ENCODE measurements at places on chromosomes 4 and X.
A peak's percentile ranks its signal among the peaks of the same experiment; 100 is the strongest.

DNA sequence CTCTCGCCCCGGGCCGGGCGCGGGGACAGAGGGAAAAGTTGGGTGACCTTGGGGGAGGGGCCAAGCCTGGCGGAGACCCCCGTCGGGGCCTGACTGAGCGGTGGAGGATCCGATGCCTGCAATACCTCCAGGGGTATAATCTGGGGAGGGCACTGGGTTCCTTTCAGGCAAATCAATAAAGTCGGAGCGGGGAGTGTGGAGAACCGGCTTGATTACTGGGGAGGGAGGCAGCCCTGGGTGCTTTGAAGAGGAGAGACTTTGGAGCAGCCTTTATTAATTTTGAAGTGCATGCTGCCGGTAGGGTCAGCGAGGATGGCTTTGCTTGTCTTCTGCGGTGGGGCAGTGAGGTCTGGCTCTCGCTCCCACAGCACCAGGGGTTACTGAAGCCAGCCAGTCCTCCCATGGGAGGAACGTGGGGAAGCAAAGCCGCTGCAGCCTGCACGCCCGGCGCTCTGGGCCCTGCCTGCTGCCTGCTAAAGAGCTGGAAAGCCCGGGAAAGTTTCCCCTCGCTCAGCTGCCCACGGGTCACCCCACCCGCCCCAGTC, 403 bp upstream of the LGI2 start:
- DNase-seq: no peak

DNA sequence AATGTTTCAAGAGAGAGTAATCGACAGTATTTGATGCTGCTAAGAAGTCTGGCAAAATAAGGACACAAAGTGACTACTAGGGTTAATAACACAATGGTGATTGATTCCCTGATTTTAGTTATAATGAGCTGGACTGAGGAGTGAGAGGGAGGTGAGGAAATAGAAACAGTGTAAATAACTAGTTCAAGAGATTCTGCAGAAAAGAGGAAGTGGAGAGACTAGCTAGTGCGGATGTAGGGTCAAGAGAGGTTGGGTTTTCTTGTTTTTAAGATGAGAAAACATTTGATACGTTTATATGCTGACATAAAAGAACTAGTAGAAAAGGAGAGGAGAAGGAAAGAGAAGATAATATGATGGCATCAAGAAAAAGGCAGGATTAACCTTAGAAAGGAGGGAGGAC, 12.2 kb upstream of the TRPC5 start:
- no peak for DNase-seq

DNA sequence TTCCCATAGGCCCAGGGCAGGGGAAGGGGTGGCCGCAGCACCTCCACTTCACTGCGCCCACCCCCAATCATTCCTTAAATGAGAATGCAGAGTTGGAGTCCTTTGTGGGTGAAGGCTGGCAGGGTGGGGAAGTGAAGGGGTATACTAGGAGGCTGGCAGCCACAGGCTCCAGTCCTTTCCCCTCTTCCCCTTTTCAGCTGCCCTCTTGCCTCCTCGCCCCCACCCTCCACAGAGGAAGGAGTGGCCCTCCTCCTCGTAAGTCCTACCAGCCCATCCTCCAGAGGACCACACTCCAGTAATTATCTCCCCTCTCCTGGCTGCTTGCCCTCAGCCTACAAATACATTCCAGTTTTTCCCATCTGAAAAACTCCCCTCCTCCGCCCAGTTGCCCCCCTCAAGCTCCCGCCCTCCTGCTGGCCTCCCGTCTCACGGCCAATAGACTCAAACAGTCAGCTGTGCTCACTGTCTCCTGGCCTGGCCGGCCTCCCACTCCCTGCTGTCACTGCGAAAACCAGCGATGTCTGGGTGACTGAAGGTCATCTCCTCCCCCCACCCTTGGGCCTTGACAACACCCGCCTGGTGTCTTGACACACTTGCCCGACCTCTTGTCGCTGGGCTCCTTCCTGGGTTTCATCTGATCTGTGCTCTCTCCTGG, 38.8 kb downstream of the EFNB1 start:
- DNase-seq: no peak

DNA sequence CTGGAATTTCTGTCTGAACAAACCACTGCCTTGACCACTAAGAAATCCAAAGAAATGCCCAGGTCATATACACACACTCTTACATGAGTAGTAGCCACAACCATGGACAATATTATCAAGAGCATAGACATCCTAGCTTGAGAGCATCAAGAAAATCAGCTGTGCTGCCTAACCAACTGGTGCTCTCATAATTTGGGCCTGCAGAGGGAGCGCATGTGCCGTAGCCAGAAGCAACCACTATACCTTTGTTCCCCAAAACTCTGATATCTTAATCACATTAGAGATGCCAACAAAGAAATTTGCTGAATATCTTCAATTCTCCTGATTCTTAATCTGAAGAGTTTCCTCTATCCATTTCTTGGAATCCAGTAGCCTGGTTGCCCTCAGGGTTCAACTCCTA, 163.6 kb downstream of the ZNF674 start:
- DNase-seq: peak; percentile 47

GRCh38 chr4:88456670-88457306, at the start of gene HERC5:
Gene HERC5 (plus strand): TSS chr4:88457119. CDS start chr4:88457270, 151 bp downstream.
- peak; percentile 97 for DNase-seq

DNA sequence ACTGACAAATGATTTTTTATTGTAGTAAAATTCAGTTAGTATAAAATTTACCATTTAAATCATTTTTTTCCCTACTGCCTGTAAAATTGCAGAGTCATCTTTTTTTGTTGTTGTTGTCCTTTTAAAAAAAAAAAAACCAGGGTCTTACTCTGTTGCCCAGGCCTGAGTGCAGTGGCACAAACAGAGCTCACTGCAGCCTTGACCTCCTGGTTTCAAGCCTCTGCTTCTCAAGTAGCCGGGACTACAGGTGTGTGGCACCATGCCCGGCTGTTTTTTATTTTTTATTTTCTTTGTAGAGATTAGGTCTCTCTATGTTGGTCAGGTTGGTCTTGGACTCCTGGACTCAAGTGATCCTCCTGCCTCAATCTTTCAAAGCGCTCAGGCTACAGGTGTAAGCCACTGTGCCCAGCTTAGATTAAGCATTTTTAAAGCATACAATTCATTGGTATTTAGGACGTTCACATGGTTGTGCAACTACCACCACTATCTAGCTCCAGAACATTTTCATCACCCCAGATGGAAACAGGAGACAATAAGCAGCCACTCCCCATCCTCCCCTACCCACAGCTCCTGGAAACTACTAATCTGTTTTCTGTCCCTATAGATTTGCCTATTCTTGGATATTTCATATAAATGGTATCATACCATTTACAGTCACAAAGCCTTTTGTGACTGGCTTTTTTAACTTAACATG, 59.7 kb upstream of the PGRMC2 start:
- no peak for DNase-seq

DNA sequence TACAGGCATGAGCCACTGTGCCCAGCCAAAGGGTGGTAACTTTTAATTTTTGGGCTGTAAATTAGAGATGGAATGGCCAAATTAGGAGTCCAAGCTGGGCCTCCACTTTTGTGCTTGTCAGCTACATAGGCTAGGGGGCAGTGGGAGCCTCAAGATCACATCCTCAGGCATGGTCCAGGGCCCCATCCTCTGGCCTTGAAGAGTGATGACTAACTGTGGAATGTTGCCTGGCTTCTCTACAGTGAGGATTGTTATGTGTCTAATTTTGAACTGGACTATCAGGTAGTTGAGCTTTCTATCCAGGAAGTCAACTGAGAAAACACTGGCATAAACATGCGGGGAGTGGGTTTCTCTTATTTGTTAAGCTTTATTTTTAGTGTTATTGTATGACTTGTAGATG, 33.0 kb downstream of the CCNG2 start:
- DNase-seq: no peak

DNA sequence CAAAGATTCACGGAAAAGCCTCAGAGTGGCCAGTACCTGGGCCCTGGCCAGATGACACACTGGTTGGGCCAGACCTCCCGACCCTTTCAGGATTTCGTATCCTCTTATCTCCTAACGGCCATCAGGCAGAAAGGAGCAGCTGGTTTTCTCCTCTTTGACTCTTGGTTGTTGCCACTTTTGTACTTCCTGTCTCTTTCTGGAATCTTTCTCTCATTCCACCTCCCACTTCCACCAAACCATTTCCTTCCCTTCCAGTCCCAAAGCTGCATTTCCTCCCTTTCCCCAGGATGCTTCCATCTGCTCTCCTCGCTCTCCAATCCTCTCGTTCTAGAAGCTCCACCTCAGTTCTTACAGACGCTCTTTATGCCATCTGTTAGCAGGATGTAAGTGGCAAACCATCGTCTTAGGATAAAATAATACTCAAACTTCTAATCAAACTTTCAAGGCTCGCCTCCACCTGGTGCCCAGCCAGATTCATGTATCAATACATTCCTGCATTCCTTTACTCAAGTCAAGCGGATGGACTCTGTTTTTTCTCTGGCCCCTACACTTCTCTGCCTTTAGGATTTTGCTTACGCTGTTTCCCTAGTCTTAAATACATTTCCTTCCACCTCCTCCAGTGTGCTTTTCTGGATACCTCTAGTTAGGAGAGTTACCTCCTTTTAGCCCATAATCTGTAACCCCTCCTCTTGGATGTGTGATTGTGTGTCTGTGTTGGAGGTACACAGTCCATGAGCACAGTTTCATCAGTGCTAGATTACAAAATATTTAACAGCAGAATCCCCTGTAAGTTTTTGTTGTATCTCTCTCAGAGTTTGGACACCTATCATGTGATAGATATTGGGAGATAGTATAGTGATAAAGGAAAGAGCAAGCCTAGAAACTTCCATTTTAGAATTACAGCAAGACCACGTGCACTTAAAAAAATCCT, 70.4 kb downstream of the LDB2 start:
- DNase-seq: no peak

GRCh38 chr4:185305979-185306442, 89.7 kb downstream of the LRP2BP start:
- no peak for DNase-seq

- no peak for DNase-seq
Measured at GRCh38 chr4:61532336-61533000, 332.3 kb downstream of the ADGRL3 start.

- DNase-seq: no peak
Measured at GRCh38 chrX:133215747-133216146, 2.4 kb downstream of the TFDP3 start.

DNA sequence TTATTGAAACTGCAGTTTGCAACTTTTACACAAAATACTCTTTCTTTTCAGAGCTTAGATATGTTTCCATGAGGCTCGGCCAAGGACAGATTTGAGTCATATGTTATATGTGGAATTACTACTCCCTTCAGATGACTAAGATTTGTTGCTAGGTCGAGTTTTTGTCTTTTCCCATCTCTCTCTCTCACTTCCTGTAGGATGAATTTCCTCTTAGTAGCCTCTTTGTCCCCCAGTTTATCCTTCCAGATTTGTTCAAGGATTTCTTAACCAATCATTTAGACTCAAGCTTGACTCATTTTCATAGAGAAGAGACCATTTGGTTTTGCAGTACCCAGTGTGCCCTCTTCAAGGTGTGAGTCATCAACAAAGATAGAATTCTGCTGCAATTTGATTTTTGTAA, 209.2 kb downstream of the GLUD2 start:
- DNase-seq: no peak

- DNase-seq: peak; percentile 76
Measured at GRCh38 chrX:74911494-74911893, 13.8 kb downstream of the NEXMIF start.

DNA sequence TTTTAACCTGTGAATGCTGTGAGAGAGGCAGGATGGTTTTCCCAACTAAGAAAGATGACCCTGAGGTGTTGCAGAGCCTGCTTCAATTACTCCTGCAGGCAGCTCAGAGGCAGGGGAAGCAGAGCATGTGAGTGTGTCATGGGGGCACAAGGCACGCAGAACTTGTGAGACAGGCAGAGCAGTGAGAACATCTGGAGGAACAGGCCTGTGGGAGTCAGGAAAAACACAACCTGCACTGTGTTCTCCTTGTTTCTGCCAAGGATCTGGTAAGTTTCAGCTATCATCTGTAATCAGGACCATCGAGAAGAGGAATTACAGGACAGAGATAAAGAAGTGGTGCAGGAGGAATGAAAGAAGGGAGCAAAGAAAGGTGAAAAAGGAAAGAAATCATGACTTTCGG, 741.8 kb upstream of the INTU start:
- no peak for DNase-seq

- DNase-seq: no peak
Measured at GRCh38 chr4:159552979-159553768, 450.3 kb downstream of the RAPGEF2 start.

DNA sequence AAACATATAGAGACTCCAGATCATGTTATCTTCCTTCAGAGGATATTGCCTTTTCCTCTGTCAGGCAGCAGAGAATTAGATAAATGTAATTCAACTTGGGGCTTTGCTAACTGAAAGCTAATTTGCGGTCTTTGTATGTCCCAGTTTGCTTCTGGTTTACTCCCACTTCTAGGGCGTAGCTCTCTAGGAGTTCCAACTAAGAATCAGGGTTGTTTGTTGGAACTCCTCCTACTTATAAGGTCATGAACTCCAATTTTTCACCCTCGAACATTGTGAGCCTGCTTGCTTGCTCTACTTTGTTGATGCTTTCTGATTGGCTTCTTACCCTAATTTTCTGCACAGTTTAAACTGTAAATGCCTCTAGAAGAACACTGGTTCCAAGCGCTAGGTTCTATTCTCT, 66.1 kb downstream of the FMR1NB start:
- DNase-seq: no peak

- peak; percentile 1 for DNase-seq
Measured at GRCh38 chrX:55452833-55453124, 852 bp downstream of the MAGEH1 start.

DNA sequence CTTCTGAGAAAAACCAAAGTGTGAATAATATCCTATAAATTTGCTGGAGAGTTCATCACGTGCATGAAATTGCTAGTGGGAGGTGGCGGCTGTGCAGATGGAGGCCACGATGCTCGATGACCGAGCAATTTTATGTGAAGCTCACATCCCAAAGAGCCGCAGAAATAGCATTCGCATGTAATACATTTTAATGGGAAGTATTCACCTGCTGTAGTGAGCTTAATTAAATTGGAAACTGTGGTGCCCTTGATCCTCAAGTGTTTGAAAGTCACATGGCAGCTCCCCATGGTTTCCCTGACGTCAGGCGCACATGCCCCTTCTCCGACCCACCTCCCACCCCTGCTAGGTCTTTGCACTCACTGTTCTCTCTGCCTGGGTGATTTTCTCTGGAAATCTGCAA, 136.8 kb downstream of the STK32B start:
- no peak for DNase-seq

DNA sequence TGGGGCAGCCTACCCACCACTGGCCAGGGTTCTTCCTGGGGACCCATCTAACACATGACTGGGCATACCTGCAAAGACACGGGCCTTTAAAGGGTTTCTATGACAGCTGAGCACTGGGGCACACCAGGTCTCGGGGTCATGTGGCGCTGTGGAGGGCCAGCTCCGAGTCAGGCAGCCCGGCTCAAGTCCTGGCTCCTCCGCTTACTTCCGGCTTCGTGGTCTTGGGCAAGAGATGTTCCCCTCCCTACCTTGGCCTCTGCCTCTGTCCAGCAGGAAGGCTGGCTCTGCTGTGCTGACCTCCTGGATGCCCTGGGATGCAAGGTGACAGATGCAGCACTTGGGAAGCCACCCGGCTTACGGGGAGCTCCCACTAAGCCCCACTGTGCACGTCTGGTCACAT, 37.6 kb downstream of the HTRA3 start:
- no peak for DNase-seq

- no peak for DNase-seq
Measured at GRCh38 chrX:63764946-63765345, 20.1 kb downstream of the ARHGEF9 start.

- DNase-seq: no peak
Measured at GRCh38 chr4:40730091-40730679, 19.6 kb upstream of the NSUN7 start.

Data from GM12865 (cell line).